ENCODE measurements at places on chromosomes 7 and 10.
A peak's percentile ranks its signal among the peaks of the same experiment; 100 is the strongest.

- DNase-seq, result no peak
Observed at GRCh38 chr7:152050547-152050971, 25.1 kb downstream of the GALNT11 start.

- no peak for DNase-seq
Observed at GRCh38 chr10:6973899-6974298, 393.8 kb upstream of the PRKCQ start.

GRCh38 chr10:98269435-98269912, 1.5 kb upstream of the LOXL4 start:
- DNase-seq, result no peak

GRCh38 chr7:92478095-92478494, 349 bp upstream of the ERVW-1 start:
- no peak for DNase-seq

GRCh38 chr10:129253161-129253864, 213.7 kb upstream of the MGMT start:
- DNase-seq, result no peak

- no peak for DNase-seq
Observed at GRCh38 chr7:133202942-133203341, 49.9 kb upstream of the EXOC4 start.

GRCh38 chr10:125023255-125023654, 81.3 kb downstream of the ZRANB1 start:
- no peak for DNase-seq

DNA sequence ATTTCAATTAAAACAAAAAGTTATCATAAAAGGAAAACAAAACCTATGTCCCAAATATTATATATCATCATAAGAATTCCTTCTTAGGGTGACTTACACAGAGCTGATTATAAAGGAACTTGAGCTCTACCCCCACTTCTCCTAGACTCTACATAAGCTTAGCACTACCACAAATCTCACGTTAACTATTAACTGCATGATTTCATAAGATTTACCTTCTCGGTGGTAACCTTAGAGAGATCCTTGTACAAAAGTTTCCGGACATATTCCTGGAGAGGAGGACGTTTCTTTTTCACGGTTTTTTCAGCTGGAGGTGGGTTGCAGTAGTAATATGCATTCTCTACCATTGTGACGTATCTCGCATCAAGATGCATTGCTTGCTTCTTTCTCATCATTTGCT, 83.7 kb downstream of the UPF2 start:
- DNase-seq, result no peak

DNA sequence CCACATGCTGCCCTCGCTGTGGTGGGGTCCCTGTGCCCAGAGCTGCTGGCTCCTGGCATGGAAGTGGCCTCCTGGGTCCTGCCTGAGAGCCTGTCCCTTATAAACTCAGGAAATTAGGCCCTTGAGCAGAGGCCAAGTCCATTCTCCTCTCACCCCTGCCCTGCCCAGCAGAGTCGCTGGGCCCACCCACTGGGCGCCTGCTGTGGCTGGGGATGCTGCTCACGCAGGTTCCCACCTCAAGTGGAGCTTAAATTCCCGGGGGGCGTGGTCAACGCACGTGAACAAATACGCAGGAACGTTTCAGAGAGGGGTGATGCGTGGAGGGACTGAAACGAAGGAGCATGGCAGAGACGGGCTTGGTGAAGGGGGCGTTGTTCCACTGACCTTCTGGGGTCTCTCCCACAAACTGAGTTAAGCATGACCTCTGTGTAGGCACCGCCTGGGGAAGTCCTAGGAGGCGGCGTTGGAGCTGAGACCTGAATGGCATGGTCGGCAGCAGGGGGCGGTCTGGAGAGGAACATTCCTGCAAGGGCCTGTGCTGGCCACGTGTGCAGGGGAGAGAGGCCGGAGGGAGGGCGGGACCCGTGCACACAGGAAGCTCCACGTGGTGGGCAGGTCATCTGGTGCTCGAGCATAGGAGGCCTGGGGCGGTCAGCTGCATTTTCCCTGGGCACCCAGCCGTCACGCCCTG, 27.9 kb downstream of the FAM20C start:
- DNase-seq, result no peak

GRCh38 chr7:84735011-84735410, 451.8 kb downstream of the SEMA3D start:
- no peak for DNase-seq

GRCh38 chr7:85573346-85573745, 386.5 kb upstream of the SEMA3D start:
- no peak for DNase-seq

DNA sequence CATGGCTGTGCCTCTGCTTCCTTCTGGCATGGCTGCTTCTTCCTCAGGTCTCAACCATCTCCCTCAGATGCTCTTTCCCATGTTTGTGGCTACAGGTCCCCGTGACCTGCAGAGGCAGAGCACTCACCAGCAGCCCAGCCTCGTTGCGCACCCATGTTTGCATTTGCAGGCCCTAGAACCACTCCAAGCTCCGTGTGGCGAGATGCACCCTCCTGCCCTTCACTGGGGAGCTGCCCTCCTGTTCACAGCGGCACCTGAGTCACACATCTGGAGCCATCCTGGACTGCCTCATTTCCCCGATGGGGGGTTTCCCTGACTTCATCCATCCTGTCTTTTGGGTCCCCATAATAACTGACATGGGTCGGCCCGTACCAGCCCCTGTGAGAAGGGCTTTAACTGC, 35.9 kb downstream of the EGFR start:
- DNase-seq, result no peak

- peak; percentile 29 for DNase-seq
Observed at GRCh38 chr7:39453743-39454355, 112.4 kb upstream of the YAE1 start.

DNA sequence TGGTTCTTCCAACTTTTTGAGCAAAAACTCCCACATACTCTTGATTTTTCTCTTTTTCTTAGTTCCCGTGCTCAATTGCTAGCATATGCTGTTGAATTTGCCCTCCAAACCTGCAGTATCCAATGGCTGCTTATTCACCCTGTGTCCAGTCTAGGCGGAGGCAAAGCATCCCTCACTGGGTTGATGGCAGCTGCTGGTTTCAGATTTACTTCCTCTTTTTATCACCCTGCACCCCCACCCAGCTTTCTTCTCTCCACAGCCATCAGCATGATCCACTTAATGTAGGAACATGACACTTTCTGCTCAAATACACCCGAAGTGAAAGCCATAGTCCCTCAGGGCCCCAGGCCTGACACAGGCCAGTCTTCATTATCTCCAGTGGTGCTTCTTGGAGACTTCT, 87.6 kb upstream of the ADARB2 start:
- DNase-seq, result no peak

- DNase-seq, result no peak
Observed at GRCh38 chr10:88131511-88132139, 268.2 kb downstream of the PTEN start.

DNA sequence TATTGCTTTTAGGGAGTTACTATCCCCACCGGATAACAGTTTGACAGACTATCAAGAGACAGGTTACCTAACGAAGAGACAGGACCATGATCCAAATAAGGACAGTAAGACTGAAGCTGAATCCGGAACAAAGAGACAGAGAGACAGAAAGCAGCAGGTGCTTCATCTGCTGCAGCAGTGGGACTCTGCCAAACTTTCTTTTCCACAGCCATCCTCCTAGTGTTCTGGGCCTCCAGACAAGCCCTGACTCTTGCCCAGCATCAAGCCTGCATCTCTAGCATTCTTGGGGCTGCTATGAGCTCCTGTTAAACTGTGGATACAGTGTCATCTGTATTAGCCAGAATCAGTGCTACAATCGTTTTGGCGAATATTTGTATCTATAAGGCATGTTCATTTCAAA, 761.7 kb downstream of the GRID1 start:
- no peak for DNase-seq

DNA sequence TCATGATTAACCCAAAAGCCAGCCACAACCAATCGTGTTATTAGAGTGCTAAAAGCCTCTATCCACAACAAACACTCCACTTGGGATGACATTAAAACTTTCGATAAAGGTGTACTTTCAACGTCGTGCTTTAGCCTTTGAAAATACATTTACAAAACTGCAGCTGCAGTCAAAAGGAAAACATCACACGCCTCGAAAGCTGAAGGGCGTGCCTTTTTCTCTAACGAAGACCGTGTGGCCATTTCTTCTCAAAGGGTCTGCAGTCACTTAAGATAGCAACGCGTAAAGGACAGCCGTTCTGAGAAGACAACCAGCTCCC, 1.1 kb downstream of the ARHGAP12 start:
- no peak for DNase-seq

GRCh38 chr10:97087296-97087695, 98.5 kb downstream of the SLIT1 start:
- DNase-seq, result no peak

DNA sequence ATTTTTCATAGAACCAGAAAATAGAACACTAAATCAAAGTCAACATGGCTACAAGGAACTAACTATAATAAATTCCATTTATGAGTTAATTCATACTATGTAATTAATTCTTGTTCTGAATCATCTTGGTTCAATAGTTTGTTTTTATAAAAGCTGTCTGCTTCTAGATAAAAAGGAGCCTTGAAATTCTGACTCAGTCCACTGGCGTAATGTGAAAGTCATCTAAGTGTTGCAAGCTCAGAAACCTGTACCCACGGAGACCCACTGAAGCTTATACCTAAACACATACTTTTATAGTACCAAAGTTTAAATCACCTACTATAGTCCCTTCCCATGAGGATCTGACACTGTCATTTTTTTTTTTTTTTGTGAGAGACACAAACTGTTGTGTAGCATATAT, 489.4 kb downstream of the SEMA3D start:
- no peak for DNase-seq

- no peak for DNase-seq
Observed at GRCh38 chr10:99339077-99339476, 9.9 kb downstream of the CNNM1 start.

DNA sequence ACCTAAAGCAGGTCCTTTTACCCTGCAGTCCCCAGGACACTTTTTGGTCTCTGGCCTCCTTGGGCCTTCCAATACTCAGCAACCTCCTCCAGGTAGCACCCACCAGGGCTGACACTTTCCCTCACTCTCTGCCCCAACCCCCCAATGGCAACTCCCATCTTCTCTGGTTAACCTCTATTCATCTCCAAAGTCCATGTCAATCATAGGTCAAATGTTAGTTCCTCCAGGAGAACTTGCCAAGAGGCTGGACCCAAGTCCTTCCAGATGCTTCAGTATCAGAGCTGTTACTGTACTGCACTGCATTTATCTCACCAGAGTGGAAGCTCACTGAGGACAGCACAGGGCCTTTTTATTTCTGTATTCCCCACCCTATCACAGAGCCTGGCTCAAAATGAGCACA, 295.0 kb upstream of the KLF14 start:
- DNase-seq, result no peak

- no peak for DNase-seq
Observed at GRCh38 chr10:124949543-124949942, 7.6 kb downstream of the ZRANB1 start.

- no peak for DNase-seq
Observed at GRCh38 chr10:130108934-130109604, 1.6 kb downstream of the C10orf143 start.

- no peak for DNase-seq
Observed at GRCh38 chr10:69801434-69802315, at the start of gene COL13A1. COL13A1 (plus strand) TSS chr10:69801906; CDS start chr10:69802424, 518 bp downstream.

DNA sequence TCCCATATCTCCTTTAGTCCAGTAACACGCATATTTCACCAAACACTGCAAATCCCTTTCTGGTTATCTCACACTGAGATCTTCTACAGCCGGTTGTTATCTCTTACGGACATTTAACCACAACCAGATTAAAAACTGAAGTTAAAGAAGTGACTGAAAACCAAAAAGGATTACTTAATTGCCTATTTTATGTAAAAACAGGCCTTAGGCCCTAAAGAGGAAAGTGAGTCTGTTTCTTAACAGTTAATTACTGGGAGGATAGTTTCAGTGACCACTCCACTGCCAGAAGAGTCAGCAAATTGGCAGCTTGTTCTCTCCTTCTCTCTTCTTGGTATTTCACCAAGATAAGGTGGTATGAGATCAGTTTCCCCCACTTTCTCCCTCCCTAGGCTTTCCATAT, 161.9 kb upstream of the MEOX2 start:
- no peak for DNase-seq

GRCh38 chr10:110918269-110918642, 724 bp downstream of the BBIP1 start:
- DNase-seq, result peak; percentile 77

- DNase-seq, result no peak
Observed at GRCh38 chr7:135334830-135335543, 101.3 kb downstream of the STRA8 start.

DNA sequence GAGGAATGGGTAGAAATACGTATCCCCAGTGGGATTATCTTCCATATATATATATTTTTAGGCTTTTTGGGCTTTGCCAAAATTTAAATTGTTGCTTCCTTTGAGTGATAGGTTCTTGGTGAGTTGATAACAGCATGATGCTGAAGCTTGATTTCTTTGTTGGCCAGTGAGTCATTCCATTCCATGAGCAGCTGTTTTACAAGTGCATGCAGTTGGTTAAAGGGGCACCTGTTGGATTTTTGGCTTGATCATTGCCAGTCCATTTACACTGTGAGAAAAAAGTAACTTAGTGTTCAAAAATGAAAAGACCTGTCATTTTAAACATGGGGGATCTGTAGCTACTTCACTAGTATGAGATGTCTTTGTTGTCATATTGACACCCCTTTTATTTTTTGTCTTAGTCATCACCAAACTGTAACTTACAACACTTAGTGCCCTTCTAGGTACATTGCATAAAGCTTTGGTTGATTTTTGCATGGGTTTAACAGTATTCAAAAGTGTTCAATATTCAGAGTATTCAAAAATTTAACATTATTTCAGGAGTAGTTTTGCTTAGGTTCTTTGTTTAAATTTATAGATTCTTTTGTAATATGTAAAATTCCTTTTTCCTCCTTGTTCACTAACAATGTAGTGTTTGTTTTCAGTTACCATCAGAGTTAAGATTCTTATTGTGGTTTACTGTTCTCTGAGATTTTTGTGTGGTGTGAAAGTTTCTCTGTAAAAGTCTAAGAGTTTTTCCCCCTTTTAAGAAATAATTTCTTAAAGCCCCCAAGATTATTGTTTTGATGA, 8.8 kb downstream of the AKAP9 start:
- no peak for DNase-seq

DNA sequence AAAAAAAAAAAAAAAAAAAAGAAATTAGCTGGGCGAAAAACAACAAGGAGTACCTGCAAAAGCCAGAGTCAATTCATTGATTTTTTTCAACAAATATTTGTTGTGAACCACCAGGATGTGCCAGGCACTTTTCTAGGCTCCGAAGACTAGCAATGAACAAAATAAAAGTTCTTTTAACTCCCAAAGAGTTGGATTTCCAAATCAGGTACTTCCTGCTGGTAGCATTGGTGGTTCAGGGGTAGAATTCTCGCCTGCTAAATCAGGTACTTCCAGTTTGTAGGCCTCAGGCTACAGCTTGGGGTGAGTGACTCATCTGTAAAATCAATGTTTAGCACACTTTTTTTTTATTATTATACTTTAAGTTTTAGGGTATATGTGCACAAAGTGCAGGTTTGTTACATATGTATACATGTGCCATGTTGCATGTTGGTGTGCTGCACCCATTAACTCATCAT, 10.9 kb downstream of the PPA1 start:
- no peak for DNase-seq

GRCh38 chr10:5544216-5544805, 19.6 kb downstream of the CALML3 start:
- DNase-seq, result no peak
